ENCODE measurements at places on chromosomes 5 and 9.

DNA sequence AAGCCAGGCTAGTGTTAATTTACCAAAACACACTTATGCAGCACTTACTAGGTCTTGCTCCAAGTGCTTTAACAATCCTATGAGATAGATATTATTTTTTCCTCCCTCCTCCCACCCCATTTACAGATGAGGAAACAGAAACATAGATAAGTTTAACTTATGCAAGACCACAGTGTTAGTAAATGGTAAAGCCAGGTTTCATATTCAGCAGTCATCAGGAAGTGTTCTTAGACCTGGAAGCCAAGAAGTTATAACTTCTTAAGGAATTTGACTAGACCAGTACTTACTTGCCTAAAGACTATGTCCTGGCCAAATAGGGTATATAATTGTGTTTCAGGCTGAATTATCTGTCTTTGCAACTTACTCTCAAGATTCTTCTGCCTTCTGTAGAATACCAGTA lies 15.9 kb downstream of the ABHD17B start:
- peak; percentile 66 for DNase-seq

DNA sequence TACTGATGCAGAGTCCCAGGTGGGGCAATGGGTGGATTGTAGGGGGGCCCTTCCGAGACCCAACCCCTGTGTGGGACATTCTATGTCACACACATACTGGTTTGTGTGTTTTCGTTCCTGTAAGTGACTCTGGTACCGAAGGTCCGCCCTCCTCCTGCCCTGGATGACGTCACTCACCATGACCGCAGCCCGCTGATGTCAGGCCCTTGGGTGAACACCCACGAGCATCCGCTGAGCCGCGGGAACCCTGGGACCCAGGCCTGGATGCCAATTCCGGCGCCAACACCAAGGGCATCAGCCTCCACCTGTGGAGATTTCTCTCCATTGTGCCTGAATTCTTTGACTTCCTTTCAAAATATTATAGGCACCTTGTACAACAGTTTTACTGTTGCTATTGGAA lies 184.3 kb downstream of the MTRR start:
- DNase-seq, result no peak

DNA sequence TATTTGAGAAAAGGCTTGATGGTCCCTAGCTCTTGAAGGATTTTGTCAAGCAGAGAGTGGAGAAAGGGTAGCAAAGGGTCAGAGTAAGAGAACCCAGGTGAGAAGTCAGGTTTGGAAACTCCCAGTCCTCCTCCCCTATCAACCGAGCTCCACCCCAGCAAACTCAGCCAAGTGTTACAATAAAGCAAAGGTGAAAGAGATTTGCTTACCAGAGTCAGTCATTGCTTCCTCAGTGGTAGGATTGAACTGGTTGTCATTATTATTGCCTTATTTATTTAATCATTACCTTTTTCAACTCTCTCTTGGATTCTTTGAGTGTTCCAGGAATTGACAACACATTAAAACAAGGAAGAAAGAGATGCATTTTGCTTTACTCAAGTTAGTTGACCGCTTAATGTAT lies 80.5 kb downstream of the RFK start:
- no peak for DNase-seq

DNA sequence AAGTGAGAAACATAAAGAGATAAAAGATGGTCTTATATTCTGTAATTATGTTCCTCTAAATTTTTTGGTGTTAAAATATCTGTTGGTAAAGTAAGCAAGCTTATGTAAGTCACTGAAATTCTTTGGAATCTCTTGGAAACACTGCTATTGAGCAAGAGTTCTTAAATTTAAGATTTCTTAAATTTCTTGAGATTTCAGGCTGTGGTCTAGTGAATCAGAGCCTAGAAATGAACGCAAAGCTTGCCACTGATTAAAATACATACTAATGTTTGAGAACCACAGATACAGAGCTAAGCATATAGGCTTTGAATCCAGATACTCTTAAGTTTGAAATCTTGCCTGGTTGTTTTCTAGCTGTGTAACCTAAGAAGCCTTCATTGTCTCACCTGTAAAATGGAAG lies 133.4 kb downstream of the TRPM3 start:
- DNase-seq, result no peak

- DNase-seq, result no peak
These were observed 689.7 kb upstream of the MEF2C start for GRCh38 chr5:89572696-89573095.

DNA sequence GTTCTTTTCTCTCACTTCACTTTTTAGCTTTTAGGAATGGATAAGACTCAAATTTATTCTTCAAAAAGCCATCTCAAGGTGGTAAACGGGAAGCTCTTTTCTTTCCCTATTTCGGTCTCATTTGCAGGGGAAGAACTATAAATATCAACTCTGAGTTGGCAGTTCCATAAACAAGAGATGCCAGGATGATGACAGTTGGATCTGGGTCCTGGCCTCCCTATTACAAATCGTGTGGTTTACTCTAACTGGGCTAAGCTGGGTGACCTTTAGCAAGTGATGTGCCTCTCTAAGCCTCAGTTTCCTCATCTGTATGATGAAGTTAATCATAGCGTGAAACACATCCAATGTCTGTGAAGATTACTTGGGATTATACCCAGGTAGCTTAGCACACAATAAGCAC lies 44.2 kb downstream of the TLE4 start:
- DNase-seq, result no peak

DNA sequence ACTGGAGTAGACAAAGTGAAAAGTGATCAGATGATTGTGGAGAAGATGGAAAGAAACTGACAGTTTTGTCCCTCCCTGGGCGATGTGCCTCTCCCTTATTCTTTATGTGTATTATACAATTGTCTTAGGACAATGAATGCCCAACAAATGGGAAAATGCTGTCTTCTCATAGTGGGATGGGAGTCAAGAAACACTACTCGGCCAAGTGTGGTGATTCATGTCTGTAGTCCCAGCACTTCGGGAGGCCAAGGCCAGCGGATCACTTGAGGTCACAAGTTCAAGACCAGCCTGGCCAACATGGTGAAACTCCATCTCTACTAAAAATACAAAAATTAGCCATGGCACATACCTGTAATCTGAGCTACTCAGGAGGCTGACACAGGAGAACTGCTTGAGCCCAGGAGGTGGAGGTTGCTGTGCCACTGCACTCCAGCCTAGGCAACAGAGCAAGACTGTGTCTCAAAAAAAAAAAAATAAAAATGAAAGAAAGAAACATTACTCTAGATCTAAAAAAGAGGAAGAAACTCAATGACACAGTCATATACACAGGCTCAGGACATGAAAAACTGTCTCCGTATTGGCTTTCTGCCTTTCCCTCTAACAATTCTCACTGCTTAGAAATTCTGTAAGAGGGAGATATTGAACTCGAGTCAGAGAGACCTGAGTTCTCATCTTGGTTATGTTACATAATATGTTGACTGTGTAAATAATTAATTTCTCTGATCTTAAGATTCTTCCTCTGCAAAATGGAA lies 67.9 kb upstream of the TARS1 start:
- DNase-seq, result peak; percentile 25

DNA sequence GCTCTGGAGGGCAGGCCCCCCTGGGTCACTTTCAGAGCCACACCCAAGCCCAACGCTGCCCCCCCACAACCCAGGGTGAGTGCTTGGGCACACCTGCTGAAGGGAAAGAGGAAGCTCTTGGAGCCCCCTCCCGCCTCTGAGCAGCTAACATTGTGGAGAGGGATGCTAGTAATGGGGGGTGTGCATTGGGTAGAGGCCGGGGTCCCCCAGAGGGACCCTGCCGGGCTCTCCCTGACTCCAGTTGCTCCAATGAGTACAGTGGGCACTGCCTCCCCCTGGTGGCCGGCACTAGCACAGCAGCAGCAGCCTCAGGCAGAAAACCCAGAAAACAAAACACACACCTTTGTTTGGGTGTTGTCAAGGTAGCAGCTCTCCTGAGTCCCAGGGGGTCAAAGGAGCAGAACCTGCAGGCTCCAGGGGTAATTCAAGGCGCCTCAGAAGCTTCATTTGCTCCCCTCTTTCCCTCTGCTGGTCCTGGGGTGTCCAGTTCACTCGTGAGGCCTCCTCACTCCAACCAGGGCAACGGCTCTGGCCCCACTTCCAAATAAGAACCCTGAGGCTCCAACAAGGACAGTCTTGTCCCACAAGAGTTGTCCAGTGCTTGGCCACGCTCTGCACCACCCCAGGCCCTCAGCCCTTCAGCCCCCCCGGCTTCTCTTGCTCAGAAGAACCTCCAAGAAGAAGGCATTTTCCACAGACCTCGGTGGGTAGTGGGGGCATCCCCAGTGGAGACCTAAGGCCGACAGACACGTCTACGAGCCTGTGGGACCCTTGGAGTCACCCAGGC lies 16.1 kb downstream of the GBGT1 start:
- DNase-seq, result peak; percentile 40

- no peak for DNase-seq
These were observed 41.1 kb upstream of the TCF7 start for GRCh38 chr5:134073404-134073803.

DNA sequence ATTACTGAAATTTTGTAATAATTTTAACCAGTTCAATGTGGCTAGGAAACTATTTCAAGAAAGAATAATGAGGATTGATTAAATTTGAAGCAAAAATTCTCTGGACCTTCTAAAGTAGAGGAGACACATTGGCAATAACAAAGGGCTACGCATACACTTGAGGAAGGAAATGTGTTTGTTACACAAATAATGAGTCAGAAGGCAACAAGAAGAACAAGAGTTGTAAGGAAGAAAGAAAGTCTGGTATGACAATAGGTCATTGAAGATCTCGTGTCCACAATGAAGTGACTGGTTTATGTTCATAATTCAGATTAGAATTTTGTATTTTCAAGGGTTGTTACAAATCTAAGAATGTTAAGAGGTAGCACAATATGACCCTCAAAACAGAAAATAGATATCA lies 25.8 kb downstream of the ST8SIA4 start:
- no peak for DNase-seq

Data from Kasumi-1 (cell line).